Activated T-cell treated with anti-CD3 and anti-CD28 coated beads, Interleukin-2, amount 50 U/mL, for 4 hours (primary cell): ENCODE measurements at places on chromosomes 7 and 10.

- no peak for DNase-seq
These were observed 38.7 kb upstream of the RET start for GRCh38 chr10:43037942-43038782.

DNA sequence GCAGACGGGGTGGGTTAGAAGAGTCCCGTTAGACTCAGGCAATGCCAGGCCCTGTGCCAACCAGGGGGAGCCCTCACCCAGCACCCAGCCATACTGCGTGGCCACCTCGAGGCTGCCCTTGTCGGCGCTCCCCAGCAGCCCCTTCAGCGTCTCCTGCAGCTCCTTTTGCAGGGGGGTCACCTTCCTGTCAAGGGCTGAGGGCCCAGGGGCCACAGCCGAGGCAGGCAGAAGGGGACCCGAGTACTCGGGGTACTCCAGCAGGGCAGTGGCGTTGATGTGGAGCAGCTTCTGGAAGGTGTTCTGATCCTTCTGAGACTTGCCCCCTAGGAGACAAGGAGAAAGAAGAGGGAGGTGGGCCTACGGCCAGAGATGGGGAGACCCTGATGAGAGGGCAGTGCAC, 9.7 kb downstream of the TBRG4 start:
- DNase-seq: no peak

GRCh38 chr10:78319841-78320240, 286.2 kb downstream of the RPS24 start:
- no peak for DNase-seq

DNA sequence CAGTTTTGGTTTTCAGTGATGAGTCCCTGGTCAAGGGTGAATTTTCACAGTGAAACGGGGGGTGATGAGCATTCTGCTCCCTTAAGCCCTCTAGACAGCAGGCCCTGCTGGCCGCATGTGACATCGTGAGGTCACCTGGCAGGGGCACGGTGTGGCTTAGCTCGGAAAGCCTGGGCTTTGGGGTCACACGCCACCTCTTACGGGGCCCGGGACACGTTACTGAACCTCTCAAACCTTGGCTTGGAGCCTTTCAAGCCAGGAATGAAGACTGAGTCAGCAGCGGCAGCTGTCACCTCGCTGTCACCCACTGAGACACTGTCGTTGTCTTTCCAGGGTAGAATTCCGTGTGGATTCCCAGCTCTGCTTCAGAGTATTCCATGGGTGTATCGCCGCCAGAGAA, 4.1 kb downstream of the GET4 start:
- DNase-seq: no peak

GRCh38 chr10:105148921-105149320, 507.8 kb downstream of the SORCS3 start:
- no peak for DNase-seq
